CD4-positive, alpha-beta T cell treated with Interleukin-10 for 1 hour (primary cell): ENCODE measurements at places on chromosomes 12 and 14.

DNA sequence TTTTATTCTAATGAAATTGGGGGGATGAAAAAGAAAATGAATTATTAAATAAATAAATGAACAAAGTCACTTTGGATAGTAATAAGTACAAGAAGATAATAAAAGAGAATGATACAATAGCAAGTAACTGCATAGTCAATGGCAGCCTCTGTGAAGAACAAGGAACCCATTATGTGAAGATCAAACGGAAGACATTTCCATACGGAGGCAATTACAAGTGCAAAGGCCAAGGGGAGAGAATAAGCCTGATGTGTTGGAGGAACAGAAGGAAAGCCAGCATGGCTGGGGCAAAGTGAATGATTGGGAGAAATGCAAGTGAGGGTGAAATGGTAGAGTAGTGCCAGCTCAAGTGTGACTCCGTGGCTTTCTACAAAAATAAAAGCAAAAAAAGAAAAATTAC, 43.9 kb upstream of the CHPT1 start:
- no peak for DNase-seq

DNA sequence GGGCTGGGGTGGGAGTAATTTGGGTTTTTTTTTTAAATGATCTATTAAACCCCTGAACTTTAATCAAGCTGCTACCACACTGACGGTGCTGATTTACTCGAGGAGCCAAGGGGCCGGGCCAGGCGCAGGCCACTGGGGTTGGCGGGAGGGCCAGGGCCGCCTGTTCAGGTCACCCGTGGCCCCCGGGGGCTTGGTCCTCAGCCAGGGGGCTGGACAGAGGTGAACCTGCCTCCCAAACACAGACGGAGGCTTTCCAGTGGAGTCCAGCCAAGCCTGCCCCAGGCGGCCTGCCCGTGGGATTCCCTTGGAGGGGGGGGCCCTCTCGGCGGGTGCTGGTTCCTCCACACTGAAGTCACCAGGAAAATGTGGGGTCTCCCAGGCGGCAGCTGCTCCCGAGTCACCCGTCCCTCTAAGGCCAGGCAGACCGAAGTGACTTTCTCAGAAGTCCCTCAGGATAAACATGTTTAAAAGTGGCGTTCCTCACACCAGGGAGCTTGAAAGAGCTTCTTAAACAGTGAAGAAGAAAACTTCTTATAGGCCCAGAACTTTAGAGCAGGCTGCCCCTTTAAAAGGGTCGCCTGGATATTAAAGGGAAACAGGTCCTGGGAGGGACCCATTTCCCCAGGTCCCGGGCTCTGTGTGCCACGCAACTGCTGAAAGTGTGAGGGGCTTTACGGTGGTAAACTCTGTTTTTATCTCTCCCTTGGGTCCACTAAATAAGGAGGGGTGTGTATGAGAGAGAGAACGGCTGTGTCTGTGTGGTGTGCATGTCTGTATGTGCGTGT, 167.2 kb upstream of the GSC start:
- DNase-seq, result no peak

DNA sequence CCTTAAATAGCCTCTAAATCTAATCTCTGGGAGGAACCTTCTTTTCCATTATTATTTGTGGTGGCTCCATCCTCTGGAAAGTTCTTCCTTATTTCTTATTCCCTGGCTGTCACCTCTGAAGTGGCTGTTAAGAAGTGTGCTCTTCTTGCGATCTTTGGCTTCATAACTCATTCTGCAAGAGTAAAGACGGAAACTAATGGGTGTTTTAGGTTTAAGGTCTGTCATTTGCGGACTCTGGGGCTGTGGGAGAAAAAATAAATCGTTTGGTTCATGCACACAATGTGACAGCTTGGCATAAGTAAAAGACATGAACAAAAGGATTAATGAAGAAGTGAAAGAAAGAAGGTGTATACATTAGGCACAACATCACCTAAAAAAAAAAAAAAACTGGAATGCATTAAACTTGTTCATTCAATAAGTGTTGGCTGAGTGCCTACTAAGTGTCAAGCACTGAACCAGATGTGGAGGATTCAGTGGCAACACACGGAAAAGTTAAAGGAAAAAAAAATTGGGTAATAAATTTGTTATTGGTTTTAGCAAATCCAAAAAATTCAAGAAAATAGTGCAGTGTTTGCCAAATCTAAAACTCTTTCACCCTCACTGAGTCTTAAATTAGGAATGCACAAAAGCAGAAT, 99.5 kb downstream of the ERGIC2 start:
- DNase-seq, result no peak

DNA sequence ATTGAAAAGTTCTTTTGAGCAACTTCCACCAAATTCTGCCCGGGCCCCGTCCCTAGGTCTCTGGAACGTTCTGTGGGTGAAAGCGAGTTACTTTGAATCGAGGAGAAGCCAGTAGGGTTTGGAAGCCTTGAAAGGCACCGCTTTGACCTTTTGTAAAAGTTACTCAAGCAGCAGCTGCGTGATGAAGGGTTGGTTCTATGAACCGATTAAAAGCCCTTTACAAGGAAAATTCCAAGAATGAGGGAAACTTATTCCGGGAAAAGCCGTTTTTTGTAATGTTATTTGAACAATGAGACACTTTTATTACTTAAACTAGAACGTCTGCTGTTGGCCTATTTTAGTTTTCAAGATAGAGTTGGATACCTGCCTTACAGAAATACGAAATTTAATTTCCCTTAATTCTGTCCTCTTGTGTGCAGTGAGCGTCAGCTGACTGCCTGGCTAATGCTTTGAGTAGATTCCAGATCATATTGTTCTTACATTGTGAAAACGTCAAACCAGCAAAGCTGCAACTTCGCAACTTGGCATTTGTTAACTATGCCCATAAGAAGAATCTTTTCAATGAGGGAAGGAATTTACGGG, 906 bp downstream of the LARP4 start:
- peak; percentile 2 for DNase-seq

DNA sequence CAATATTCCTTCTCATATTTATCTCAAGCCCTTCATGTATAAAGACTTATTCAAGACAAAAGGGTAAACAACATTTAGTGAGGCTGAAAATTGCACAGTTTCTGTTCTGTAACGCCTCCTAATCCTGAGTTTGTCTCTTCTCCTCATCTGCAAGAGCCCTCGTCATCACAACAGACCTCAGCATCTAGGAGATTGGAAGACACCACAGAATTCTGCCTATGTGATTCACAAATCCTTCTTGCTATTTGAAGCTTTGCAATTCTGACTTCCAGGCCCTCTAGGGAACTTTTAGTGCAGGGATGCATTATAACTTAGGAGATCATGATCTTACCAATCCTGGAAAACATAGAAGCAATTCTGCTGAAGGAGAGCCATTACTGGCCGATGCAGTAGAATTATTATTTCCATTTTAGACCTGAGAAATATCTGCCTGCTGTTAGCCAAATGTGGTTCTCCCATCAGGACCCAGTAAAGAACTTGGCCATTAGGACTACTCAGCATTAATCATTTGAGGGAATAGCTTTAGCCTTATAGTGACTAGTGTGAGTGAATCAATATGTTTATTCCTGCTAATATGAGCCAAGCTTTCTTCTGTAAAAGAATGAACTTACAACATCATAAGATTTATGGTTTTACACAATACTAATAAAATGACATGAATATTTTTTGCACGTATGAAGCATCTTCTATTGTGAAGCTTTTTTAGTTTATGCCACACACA, 119.5 kb downstream of the ANO4 start:
- DNase-seq, result no peak

GRCh38 chr14:94049625-94050023, 23.5 kb downstream of the OTUB2 start:
- DNase-seq, result no peak

DNA sequence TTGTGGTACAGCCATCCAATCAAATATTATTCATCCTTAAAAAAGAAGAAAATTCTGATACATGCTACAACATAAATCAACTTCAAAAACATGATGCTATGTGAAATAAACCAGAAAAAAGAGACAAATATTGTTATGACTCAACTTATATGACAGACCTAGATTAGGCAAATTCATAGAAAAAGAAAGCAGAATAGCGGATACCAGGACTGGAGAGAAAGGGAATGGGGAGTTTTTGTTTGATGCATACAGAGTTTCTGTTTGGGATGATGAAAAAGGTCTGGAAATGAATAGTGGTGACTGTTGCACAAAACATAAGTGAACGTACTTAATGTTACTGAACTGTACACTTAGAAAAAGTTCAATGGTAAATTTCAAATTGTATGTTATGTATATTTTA, 82.3 kb downstream of the SPPL3 start:
- DNase-seq, result no peak

GRCh38 chr12:123991372-123991951, 18.4 kb downstream of the ZNF664 start:
- no peak for DNase-seq

DNA sequence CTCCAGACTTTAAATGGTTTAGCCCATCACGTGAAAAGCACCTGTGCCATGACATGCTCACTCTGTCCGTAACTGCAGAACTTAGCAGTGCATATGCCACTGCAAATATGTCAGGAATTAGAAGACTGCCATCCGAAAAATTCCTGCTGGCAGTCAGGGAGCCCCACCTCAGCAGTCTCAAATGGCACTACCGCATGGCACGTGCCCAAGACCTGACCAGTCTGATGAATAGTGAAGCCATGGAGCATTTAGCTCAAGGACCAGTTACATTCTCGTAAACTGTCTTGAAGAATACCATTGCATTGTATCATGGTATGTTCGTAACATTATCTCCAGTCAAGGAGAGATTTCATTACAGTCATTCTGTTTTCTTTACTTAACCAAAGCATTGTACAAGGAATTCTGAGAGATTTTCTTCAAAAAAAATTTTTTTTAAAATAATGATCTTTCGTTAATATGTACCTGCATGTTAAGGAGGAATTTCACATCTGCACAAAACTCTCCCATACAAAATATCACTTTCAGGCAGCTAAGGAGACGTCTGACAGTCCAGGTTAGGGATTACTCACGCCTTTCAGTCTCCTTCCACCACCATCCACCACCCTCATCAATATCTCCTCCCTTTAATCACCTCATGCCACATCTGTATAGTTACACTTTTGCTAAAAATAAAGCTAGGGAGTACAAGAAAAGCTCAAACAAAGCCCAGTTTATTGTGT, 138.5 kb downstream of the ANO2 start:
- no peak for DNase-seq

DNA sequence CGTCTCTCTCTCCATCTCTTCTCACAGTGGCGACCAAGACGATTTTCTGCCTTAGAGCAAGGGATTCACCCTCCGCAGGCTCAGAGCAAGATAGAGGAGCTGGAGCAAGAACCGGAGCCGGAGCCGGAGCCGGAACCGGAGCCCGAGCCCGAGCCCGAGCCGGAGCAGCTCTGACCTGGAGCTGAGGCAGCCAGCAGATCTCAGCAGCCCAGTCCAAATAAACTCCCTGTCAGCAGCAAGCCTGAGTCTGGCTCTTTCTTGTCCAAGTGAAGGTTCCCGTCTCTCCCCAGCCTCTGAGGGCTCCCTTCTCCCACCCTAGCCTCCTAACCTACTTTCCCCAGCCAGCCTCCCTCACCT, 5.9 kb downstream of the LAG3 start:
- DNase-seq, result no peak

DNA sequence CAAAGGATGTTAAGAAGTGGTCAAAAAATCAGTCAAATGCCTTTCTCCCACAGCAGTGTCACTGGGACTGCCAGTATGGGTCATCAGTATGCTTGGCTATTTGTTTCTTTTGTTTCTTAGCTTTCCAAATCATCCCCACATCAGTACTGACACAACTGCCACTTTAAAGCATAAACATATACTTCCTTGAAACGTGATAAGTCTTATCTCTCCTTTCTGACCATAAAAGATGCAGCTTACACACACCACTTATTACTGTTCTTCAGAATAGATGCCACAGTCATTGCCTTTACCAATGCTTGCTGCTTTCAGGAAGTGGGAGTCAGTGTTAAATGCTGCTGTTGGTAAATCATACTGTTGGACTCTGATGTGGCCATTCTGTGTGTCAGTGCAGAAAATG, 18.6 kb upstream of the GARIN2 start:
- no peak for DNase-seq

DNA sequence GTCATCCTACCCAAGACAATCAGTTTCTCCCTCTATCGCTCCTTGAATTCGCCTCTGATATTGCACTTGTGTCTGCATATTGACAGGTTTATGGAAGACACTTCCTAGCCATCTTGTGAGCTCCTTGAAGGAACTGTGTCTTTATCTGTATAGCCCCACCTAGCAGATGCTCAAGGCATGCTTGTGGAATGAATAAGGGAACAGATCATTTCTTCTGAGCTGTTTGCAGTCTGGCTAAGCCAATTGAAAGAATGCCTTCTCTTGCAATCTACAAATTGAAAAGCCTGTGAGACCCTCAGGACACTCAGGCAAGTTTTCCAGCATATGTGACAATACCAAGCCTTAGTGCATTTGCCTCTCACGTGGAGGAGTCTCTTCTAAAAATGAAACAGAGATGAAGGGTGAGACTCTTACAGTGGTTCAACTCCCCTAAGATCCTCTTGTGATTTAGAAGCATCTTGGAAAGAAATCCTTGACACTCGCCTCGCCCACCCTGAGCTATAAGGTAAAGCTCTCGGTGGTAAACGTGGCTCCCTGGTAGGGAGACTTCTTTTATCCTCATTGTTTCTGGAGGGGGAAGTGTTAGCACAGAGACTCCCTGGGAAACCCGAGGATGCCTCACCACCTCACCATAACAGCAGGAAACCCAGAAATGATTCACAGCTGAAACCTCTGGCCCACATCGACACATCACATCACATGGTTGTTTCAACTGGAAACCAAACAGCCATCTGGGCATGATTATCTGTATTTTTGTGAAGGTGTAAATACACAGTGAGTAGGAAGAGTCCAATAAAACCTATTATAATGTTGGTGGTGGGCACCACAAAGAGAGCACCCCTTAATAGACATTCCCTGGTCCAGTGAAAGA, 112.3 kb upstream of the BCL2L14 start:
- peak; percentile 14 for DNase-seq

DNA sequence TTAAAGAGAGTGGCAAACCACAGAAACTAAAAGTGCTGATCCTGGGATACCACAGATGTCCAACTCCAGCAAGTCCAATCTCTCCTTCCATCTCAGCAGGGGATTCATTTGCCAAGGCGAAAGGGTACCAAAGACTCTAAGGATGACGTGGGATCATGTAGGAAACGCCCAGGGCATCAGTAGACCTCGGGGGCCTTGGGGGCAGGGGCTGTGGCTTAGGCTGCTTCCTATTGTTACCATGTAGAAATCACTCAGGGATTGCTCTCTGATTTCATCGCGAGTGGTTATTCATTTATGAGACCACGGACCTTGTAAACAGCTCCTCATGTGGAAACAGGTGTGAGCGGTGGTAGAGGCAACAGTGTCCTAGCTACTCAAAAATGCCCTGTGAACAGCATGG, 149.3 kb upstream of the FKBP4 start:
- DNase-seq, result no peak

DNA sequence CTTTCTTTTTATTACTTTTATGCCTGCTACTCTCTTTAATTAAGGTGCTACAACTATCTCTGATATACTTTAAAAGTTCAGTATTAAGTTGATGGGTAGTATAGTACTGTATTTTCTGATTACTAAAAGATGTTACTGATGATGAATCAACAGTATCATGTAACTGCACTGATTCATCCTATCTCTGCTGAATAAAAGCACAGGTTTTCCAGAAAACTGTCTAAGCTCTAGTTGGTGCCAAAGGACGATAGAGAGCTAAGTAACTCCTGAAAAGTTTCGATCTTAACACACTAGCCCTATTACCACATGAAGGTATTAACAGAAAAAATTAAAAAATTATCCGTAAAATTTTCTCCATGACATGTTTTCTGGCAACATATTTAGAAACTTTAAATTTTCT, 2.1 kb downstream of the SCAF11 start:
- no peak for DNase-seq

- DNase-seq, result no peak
These were observed 79.8 kb upstream of the CFL2 start for GRCh38 chr14:34794217-34794616.

GRCh38 chr12:123943816-123944215, 28.8 kb downstream of the CCDC92 start:
- no peak for DNase-seq
